ENCODE measurements at places on chromosomes 4 and X. TPM values are rescaled to one million over a fixed set of nuclear protein-coding genes. Genes with fewer than 3 reads are reported as not detected.

Gene SYNPO2
- 13.6 TPM for total RNA-seq

Gene RBM47
- total RNA-seq = 2.0 TPM

Gene GAGE2A
- total RNA-seq = not detected

Gene HERC5
- total RNA-seq = 5.1 TPM

Gene KDR
- total RNA-seq = 33.7 TPM

Gene MAPK10
- 3.3 TPM for total RNA-seq

Gene STK32B
- total RNA-seq = 2.1 TPM

Gene UBE2D3
- 357 TPM for total RNA-seq

Gene SHROOM2
- 0.19 TPM for total RNA-seq

Gene SPANXN4
- total RNA-seq = not detected

Gene ZNF185
- 4.2 TPM for total RNA-seq

Gene NONO
- total RNA-seq = 422 TPM

Gene GPR82
- not detected for total RNA-seq

Gene PCDH7
- total RNA-seq = 1.4 TPM

Gene KLKB1
- under 0.01 TPM for total RNA-seq

Gene ZNF630
- 1.2 TPM for total RNA-seq

Gene RRH
- not detected for total RNA-seq

Gene UGT2B7
- 0.85 TPM for total RNA-seq

Gene IL21
- not detected for total RNA-seq

Gene SLC25A31
- under 0.01 TPM for total RNA-seq

Gene FAM47A
- total RNA-seq = not detected

Gene SSX4
- total RNA-seq = not detected

Gene DUX4
- total RNA-seq = not detected

Gene RNF150
- total RNA-seq = 0.38 TPM

Gene DNAAF6
- not detected for total RNA-seq

Gene CABS1
- not detected for total RNA-seq

Gene NXF3
- under 0.01 TPM for total RNA-seq

Gene APOOL
- 8.1 TPM for total RNA-seq

Gene NDST3
- not detected for total RNA-seq

Gene IKBKG
- total RNA-seq = 15.3 TPM

Gene MAGEA2
- total RNA-seq = not detected

Gene ZNF711
- total RNA-seq = 0.38 TPM

Gene SMIM43
- 3.4 TPM for total RNA-seq

Gene C4orf54
- not detected for total RNA-seq

Gene GAGE13
- total RNA-seq = not detected

Gene PCDH18
- 47.0 TPM for total RNA-seq

Gene DDX53
- total RNA-seq = not detected

Gene RTL9
- under 0.01 TPM for total RNA-seq

Gene NUDT11
- 14.0 TPM for total RNA-seq

Gene CRMP1
- total RNA-seq = not detected

All from regular cardiac myocyte (primary cell).